SIG-M5 (cell line): ENCODE measurements at places on chromosomes 5 and 9.

- no peak for DNase-seq
These were observed 134.7 kb upstream of the DMRT1 start for GRCh38 chr9:706606-707459.

- no peak for DNase-seq
These were observed 1329.5 kb upstream of the WWC1 start for GRCh38 chr5:166961913-166962312.

DNA sequence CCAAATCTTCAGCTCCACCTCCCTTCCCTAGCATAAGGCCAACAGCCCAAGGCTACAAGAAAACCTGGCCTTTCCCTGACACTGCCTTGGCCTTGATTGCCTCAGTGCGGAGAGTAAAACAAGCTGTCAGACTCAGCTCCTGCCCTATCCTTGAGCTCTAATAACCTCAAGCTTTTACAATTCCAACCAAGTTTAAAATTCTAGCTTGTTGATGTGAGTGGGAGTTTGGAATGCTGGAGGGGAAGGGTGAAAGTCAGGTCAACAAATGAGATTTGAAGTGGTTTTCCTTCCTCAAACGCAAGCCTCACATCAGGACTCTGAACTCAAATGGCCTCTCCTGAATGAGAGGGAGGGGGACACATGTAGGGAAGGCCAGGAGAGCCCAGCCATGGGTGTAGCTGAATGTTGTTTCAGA, 197.0 kb upstream of the VLDLR start:
- no peak for DNase-seq

GRCh38 chr9:30673132-30673531, 1711.3 kb upstream of the ACO1 start:
- no peak for DNase-seq

DNA sequence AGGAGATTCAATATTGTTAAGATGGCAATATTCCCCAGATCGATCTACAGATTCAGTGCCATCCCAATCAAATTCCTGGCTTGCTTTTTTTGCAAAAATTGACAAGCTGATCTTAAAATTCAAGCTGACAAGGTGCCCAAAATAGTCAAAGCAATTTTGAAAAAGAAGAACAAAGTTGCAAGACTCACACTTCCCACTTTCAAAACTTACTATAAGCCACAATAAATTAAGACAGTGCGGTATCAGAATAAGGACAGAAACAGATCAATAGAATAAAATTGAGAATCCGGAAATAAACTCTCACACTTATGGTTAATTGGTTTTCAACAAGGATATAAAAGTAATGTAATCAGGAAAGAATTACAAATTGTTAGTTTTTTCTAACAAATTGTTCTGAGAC, 97.1 kb downstream of the NRG2 start:
- DNase-seq, result no peak

GRCh38 chr5:88719434-88719833, 163.6 kb downstream of the MEF2C start:
- no peak for DNase-seq

- DNase-seq, result no peak
These were observed 401.1 kb upstream of the TRPC7 start for GRCh38 chr5:136766456-136766855.
